ENCODE measurements at places on chromosomes 12 and 14.

- no peak for DNase-seq
These were observed 49.8 kb upstream of the USP15 start for GRCh38 chr12:62210422-62210821.

GRCh38 chr14:56953884-56954283, 143.6 kb upstream of the OTX2 start:
- no peak for DNase-seq

DNA sequence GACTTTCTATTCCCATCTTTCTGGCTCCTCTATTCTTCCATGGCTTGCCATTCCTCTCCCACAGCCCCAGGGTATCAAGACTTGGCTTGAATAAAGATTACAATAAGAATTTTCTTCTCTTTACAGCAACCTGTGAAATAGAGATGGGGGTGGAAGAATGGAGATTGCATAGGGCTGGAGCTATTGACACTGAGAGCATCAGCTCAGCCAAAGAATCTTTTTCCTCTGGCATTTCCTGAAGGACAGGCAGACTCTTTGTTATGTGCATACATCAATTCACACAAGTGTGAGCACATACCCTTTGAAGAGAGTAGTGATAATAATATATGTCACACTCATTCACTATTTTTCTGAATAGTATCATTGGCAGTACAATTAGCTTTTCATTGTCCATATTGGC, 4.7 kb downstream of the RNASE11 start:
- no peak for DNase-seq

- DNase-seq: no peak
These were observed 5.8 kb upstream of the BEGAIN start for GRCh38 chr14:100592972-100593371.

DNA sequence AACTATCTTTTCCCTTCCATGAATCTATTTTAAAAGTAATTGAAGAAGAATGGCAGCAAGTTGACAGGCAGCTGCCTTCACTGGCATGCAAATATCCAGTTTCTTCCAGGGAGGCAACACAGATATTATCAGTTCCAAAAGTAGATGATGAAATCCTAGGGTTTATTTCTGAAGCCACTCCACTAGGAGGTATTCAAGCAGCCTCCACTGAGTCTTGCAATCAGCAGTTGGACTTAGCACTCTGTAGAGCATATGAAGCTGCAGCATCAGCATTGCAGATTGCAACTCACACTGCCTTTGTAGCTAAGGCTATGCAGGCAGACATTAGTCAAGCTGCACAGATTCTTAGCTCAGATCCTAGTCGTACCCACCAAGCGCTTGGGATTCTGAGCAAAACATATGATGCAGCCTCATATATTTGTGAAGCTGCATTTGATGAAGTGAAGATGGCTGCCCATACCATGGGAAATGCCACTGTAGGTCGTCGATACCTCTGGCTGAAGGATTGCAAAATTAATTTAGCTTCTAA, 18.4 kb downstream of the TMPO start:
- DNase-seq: no peak

DNA sequence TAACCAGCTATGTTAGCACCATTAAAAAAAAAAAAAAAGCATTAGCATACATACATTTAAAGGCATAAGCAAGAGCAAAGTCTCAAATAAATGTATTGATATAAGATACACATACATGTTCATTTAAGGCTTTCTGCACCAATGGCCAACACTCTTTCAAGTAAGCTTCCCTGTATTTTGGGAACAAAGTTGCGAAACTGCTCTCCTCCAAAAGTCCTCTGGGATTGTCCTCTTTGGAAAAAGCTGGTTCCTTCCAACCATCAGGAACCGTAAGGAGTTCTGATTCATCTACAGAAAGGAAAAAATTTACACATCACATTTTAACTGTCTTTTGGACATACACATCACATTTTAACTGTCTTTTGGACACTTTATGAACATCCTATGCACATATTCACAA, 3.2 kb downstream of the KRR1 start:
- DNase-seq: no peak

DNA sequence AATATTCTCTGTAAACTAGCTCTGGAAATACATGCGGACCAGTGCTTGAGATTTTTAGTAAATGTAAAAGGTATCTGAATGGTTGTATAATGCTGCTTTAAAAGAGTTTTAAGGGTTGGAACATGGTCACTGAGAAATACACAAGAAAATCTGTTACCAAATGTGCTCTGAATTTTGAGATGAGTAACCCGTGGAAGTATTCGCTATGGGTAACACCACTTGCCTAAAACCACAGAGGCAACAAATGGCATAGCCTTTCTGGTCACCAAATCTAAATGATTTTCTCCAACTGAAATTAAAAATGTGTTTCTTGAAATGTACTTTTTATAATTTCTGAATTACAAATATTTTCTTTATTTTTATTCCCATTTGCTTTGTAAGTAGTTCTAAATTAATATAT, 745.7 kb downstream of the DIO2 start:
- no peak for DNase-seq

GRCh38 chr14:100531152-100532121, 55.8 kb downstream of the BEGAIN start:
- no peak for DNase-seq

- no peak for DNase-seq
These were observed 8.7 kb downstream of the SHMT2 start for GRCh38 chr12:57237932-57238853.

DNA sequence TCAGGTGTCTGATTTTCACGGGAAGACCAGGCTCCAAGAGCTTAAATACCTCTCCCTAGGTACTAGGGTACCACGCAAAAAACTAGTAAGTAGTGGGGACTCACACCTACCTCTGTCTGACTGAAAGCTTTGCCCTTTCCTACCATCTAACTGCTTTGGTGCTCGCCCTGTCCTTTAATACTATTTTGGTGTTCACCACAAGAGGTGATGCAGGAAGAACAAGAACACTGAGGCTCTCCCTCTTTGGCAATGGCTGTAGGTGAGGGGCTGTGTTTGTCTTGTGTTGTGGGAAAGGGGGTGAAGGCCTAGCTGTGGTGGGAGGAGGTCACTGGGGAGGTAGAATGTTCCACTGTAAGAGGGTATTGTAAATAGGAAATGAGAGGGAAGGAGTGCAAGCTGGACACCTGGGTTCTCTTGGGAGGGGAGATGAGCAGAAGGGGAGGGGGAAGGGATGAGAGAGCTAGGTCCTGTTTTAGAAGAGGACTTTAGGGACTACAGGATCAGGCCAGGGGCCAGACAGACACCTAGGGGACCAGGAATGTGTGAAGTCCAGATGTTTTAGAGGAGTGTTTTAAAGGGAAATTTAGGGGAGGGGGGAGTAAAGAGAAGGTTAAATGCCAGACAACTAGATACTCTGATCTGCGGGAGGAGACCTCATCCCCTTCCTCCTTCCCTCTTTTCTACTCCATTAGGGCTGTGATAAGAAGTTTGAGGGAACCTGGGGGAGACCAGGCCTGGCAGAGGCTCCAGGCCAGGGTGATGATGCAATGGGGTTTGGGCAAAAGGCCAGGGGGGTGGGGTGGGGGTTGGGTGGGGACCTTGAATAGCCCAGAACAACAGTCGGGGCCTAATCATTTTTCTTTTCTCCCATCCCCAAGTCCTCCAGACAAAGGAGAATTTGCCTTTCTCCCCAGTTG, 2.1 kb downstream of the ITGA5 start:
- DNase-seq: no peak

DNA sequence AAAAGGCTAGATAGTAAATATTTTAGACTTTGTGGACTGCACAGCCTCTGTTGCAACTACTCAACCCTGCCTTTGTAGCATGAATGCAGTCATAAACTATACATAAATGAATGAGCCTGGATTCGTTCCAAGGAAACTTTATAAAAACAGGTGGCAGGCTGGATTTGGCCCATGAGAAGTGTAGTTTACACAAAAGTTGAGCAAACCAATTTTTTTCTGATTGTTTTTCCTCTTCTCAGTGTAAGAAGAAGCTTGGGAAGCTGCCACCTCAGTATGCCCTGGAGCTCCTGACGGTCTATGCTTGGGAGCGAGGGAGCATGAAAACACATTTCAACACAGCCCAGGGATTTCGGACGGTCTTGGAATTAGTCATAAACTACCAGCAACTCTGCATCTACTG, 9.5 kb downstream of the OAS1 start:
- DNase-seq: no peak

DNA sequence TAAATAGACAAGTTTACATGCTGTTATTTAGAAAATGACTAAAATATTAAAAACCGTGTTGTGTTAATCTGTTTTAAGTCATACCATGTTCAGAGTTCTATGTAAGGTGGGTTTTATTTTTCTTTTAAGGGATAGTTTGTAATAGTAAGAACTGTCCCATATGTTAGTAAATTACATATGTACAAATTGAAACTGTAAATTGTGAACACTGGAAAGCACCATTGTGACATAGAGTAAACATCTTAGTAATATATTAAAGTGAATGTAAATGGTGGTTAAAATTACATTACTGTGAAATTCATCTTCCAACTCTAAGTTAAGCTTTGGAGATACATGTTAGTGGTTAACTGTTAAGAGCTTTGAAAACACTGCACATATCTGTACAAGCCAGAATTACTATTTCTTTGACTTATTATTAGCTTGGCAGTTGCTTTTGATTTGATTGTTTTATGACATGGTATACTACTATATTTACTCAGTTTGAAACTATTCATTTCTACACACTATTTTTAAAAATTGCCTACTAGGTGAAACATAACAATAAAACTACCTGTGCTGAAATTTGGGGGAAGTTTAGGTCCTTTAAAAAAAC, 27.4 kb upstream of the DIP2B start:
- DNase-seq: no peak

DNA sequence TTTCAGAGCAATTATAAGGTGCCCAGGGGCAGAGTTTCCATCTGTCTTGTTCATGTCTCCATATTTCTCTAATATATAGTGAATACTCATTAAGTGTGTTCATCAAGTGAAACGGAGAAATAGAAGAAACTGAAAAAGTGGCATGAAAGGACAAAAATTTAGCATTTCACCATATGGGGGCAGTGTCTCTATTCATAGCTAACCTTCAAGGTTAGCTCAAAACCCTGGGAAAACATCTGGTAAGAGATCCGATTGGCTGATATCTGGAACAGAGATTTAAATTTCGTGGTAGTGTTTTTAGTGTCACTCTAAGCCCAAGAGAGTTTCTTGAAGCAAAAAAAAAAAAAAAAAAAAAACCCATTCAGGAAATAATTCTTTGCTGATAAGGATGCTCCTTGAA, 367.5 kb downstream of the DAD1 start:
- DNase-seq: no peak

GRCh38 chr12:56574210-56574609, 52.6 kb downstream of the RBMS2 start:
- DNase-seq: no peak

DNA sequence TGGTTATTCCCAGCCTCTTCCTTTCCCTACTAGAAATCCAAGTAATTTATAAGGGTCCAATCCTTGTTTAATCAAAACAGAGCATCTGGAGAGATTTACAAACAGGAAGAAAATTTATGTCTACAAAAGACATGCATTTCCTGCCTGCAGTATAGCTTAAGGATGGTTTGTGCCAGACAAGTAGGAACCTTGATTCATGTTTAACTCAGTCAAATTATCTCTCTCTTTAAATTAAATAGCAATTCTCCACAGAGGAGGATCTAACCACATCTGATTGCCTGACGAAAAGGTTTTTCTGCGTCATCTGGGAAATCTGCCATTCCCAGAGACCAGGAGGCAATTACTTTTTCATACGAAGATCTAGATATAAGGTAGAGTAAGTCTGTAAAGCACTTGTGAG, 105.2 kb downstream of the ZFC3H1 start:
- no peak for DNase-seq

- no peak for DNase-seq
These were observed 31.7 kb upstream of the NINJ2 start for GRCh38 chr12:694734-695503.

DNA sequence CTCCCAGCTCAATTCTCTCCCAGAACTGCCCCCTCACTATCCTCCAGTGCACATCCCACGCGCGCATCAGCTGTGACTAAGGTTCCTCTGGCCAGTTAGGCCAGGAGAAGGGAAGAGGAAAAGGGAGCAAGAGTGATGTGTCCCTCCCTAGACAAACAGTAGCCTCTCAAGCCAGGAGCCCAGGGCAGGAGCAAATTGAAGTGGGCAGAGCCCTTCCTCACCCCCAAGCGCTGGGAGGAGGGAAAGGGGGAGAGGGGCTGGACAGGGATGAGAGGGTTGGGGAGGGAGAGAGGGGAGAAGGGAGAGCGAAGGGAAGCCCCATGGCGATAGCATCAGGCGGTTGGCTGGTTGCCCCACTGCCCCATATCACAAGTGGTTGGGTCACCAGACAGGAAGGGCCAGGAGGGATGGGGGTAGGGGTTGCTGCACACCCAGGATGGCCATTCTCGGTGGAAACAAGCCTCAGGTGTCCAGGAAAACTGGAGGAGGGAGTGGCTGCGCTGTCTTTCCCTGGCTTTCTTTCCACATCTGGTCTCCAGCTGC, 1.1 kb downstream of the CD63 start:
- DNase-seq: no peak

GRCh38 chr14:91352053-91352452, 65.6 kb downstream of the CCDC88C start:
- no peak for DNase-seq

GRCh38 chr14:105914738-105915385, 388.5 kb downstream of the TMEM121 start:
- DNase-seq: no peak

GRCh38 chr12:39958377-39958776, 147.5 kb downstream of the SLC2A13 start:
- no peak for DNase-seq

- DNase-seq: no peak
These were observed 94.7 kb downstream of the DIP2B start for GRCh38 chr12:50599366-50600095.

- DNase-seq: no peak
These were observed 207.2 kb downstream of the TMTC2 start for GRCh38 chr12:82893896-82894295.

GRCh38 chr12:126895951-126896913, 1370.7 kb upstream of the TMEM132C start:
- no peak for DNase-seq

- DNase-seq: no peak
These were observed 5.7 kb downstream of the NIN start for GRCh38 chr14:50825307-50825706.

GRCh38 chr12:131348646-131349045, 362.2 kb upstream of the SFSWAP start:
- DNase-seq: no peak

GRCh38 chr14:105890474-105891220, 364.3 kb downstream of the TMEM121 start:
- DNase-seq: no peak

DNA sequence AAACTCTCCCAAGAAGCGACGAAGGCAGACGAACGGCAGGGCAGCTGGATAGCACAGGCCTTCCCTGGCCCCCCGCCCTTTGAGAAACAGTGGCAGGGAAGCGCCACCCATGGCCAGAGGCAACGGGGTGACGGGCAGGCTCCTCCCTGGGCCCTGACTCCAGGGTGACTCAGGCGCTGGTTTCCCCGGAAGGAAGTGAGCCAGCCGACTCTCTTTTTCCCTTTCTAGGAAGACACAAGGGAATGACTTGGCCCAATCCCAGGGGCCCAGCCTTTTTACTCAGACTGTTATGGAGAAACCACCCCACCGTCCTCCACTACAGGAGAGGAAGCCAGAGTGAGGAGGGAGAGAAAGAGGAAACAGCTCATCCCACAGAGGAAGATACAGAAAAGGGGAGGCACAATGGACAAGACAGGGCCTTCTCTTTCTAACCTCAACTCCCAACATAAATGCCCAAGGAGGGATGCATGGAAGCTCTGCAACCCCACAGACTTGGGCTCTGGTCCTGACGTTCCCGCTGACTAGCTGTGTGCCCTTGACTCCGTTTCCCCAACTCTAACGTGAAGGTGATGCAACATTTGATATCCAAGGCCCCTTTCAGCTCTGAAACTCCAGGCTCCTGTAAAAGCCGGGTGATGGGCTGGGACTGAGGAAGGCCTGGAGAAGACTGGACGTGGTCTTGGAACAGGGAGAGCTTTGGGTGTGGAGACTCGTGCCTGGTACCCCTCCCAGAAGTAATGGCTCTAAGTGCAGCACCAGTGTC, 27.9 kb downstream of the ACTN1 start:
- no peak for DNase-seq

Data from stimulated activated CD8-positive, alpha-beta memory T cell treated with anti-CD3 and anti-CD28 coated beads, Interleukin-4, amount 100 ng/mL, for 1 hour (primary cell).